ENCODE measurements at places on chromosomes 5 and 9.

GRCh38 chr5:68648944-68649857 lies 433.6 kb downstream of the PIK3R1 start:
- H3K36me3 ChIP-seq, result no peaks in the 10 kb centered on the region
- H3K4me3 ChIP-seq, result no peak overlapping the region
- H3K27ac ChIP-seq, result no peak overlapping the region
- no peaks in the 10 kb centered on the region for H3K27me3 ChIP-seq
- DNase-seq, result no peak
- H3K4me1 ChIP-seq, result no peaks in the 10 kb centered on the region

- no peaks in the 10 kb centered on the region for H3K27me3 ChIP-seq
- H3K4me3 ChIP-seq, result no peak overlapping the region
- peaks cover 6% of the 10 kb centered on the region for H3K36me3 ChIP-seq
- DNase-seq, result no peak
- peak overlapping the region; percentile 23 for H3K27ac ChIP-seq
- peaks cover 47% of the 10 kb centered on the region for H3K4me1 ChIP-seq
Observed at GRCh38 chr5:96254980-96255691, 177.9 kb downstream of the PCSK1 start.

- H3K36me3 ChIP-seq, result peaks cover 5% of the 10 kb centered on the region
- no peak overlapping the region for H3K27ac ChIP-seq
- no peak overlapping the region for H3K4me3 ChIP-seq
Observed at GRCh38 chr9:98410185-98410697, 154.8 kb upstream of the TBC1D2 start.

DNA sequence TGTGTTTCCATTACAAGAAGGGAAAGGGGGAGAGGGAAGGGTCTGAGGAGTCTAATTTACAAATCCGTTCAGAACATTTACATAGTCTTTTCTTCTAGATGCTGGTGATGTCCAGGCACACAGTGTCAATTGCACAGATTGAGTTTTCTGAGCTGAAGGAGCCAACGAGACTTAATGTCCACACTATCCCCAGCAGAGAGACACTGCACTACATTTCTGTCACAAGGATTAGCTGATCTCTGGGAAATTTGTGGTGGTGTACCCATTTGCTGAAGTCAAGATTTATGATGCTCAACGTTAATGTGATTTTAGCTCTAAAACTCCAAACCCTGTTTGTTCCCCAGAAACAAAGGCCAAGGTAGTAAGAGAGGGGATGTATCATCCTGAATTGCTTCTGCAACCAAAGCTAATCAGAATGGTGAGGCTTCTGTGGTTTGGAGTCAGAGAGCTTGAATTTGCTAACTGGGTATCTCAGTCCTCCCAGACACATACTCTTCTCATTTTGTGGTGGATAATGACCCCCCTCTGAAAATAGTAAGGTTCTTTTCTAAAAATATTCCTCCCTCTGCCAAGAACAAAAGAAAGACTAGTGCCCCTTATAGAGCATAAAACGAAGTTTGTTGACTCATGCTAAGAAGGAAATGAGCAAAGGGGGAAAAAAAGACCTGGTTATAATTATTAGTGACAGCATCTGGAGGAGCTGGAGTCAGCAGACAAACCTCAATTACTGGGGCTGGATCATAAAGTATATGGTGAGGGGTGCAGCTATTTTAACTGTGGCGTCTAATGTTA lies 416.9 kb downstream of the PSAT1 start:
- H3K4me3 ChIP-seq, result no peak overlapping the region
- peaks cover 5% of the 10 kb centered on the region for H3K4me1 ChIP-seq
- no peaks in the 10 kb centered on the region for H3K27me3 ChIP-seq
- no peaks in the 10 kb centered on the region for H3K36me3 ChIP-seq
- no peak overlapping the region for H3K27ac ChIP-seq

DNA sequence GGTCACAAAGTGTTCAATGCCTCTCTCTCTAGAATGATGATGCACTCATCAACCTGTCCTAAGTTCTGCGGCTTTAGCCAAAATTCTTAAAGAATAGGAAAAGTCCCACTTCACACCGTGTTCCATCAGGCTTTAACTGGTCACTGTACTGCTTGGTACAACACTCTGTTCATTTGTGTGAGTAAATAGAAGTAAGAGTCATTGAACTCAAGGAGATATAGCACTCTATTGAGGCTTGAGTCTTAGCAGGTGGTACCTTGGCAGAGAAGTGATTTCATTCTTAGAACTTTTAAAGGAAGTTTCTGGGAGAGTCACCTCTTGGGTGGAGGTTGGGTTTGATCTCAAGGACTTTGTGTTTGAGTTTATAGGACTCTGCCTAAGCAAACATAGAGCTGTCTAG lies 92.6 kb downstream of the TENT4A start:
- H3K4me3 ChIP-seq, result no peak overlapping the region
- no peak for DNase-seq
- H3K36me3 ChIP-seq, result peaks cover 12% of the 10 kb centered on the region
- no peak overlapping the region for H3K27ac ChIP-seq
- H3K4me1 ChIP-seq, result no peaks in the 10 kb centered on the region

GRCh38 chr5:54521856-54522479 lies 4.4 kb downstream of the SNX18 start:
- peaks cover 31% of the 10 kb centered on the region for H3K4me1 ChIP-seq
- H3K4me3 ChIP-seq, result peak overlapping the region; percentile 88
- H3K27me3 ChIP-seq, result peaks cover 6% of the 10 kb centered on the region
- H3K27ac ChIP-seq, result no peak overlapping the region
- DNase-seq, result no peak

DNA sequence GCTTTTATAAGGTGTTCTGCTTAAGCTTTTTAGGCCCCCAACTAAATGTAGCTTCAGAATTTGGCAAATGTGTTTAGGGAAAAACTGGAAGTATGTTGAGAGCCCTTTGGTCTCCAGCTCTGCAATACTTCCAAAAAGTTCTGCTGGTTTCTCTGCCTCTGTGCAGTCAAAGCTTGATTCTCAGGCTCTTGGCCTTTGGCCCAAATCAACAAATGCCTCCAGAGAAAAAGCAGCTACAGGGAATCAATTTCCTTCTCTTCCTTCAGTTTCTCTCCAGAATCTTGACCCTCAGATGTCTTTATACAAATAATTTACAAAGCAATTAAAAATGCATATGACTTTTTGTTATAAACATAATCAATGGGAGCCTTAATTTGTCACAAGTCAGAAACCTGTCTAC lies 235.7 kb downstream of the COMMD10 start:
- peaks cover 31% of the 10 kb centered on the region for H3K36me3 ChIP-seq
- no peaks in the 10 kb centered on the region for H3K4me1 ChIP-seq
- H3K4me3 ChIP-seq, result no peak overlapping the region
- H3K27ac ChIP-seq, result no peak overlapping the region

Data from glutamatergic neuron (in vitro differentiated cells).